Caki2 (cell line): ENCODE measurements at places on chromosomes 6 and 20. TPM values are rescaled to one million over a fixed set of nuclear protein-coding genes. Genes with fewer than 3 reads are reported as not detected.

CD93 gene
- not detected in 2 replicates for total RNA-seq

NUDT3 gene
- total RNA-seq = 6.7 and 7.2 TPM in 2 replicates

PRDM13 gene
- 1.9 and 2.6 TPM in 2 replicates for total RNA-seq

RFX6 gene
- total RNA-seq = not detected in 2 replicates

DNAH8 gene
- total RNA-seq = not detected in 2 replicates

KHDC1L gene
- not detected in 2 replicates for total RNA-seq

C6orf15 gene
- not detected in 2 replicates for total RNA-seq

OR12D3 gene
- not detected in 2 replicates for total RNA-seq

NHLRC1 gene
- total RNA-seq = 1.1 and 2.5 TPM in 2 replicates
